ENCODE measurements at places on chromosomes 6 and 20. TPM values are rescaled to one million over a fixed set of nuclear protein-coding genes. Genes with fewer than 3 reads are reported as not detected.

HLA-DOB gene
- total RNA-seq: not detected

NOX3 gene
- total RNA-seq: not detected

DNA sequence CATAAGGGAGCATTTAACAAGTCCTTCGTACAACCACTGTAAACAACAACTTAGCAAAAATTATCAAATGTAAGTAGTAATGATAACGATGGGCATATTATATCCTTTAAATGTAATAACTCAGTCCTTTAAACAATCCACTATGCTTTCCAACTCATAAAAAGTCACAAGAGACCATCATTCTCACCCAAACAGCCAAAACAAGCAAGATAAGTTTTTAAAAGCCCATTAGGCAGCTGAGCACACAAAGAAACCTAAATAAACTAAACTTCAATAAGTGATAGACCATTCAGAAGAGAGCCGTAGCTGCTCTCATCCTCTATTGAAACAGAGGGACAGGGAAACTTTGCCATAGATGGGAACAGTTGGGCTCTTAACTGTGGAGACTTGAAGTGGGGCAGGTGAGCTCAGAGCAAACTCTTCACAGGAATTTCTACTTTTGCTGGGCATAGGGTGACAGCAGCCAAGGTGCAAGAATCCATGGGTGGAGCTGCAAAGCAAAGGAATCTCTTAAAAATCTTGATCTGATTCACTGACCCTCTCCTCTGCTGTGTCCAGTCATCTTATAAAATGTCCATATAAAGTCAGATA, 22.5 kb downstream of the RAB22A start:
- DNase-seq: no peak

DNA sequence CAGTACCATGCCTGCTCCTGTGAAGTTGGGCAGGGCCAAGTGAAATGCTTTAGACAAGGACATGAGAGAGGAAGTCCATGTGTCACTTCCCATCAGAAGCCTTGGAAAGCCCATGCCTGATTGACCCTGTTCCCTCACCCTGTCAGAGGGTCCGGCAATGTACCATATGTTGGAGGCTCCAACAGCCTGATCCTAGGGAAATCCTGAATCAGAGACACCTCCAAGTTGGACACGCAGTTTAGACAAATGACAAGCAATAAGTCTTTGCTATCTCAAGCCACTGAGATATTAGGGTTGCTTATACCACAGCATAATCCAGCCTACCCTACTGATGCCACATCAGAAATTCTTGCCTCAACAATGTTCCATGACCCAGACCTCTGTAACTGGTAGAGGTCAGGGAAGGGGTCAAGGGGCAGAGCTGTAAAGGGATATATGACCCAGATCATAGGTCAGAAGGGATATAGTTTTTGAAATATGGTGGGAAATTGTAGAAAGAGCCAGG, 174.8 kb downstream of the HACE1 start:
- no peak for DNase-seq

GRCh38 chr6:166009385-166010031, 158.1 kb downstream of the TBXT start:
- DNase-seq: no peak

- DNase-seq: no peak
Observed at GRCh38 chr6:43883847-43884651, 114.0 kb downstream of the VEGFA start.

Data from ascending aorta (tissue), 2 donors.